ENCODE measurements at places on chromosomes 1 and 21.

GRCh38 chr1:209607795-209608178 is 24.3 kb downstream of the CAMK1G start:
- no peak for DNase-seq

GRCh38 chr21:35150562-35151226 is 101.6 kb upstream of the RUNX1 start:
- DNase-seq: no peak

DNA sequence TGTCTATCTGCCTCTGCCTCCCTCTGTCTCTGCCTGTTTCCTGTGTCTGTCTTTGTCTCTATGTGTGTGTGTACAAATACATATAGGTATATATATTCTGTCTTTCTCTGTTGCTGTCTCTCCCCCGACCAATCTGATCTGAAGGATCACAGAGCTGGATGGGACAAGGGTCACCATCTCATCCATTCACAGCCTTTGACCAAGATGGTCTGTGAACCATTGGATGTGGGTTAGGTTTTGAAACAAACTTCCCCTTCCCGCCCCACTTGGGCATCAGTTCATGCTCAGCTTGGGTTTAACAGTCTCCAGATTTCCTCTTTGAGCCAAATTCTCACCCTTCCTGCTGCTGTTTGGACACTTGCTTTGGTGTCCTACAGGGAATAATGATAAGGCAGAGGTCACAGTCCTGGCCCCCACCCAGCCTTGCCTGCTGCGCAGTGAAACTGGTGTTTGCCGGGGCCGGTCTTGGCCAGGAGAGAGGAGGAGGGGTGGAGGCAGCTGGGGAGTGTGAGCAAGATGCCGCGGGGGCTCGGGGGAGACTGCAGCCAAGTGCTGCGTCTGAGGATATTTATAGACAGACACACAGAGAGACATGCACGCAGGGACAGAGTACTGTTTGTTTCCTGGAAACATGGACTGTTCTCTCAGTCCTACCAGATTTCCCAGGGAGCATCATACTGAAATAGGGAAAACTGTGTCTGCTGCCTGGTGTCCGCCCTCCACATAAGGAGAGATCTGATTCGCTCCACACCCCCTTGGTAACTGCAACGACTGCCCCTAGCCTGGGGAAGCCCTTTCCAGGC is 27.0 kb upstream of the BTG2 start:
- DNase-seq: no peak

DNA sequence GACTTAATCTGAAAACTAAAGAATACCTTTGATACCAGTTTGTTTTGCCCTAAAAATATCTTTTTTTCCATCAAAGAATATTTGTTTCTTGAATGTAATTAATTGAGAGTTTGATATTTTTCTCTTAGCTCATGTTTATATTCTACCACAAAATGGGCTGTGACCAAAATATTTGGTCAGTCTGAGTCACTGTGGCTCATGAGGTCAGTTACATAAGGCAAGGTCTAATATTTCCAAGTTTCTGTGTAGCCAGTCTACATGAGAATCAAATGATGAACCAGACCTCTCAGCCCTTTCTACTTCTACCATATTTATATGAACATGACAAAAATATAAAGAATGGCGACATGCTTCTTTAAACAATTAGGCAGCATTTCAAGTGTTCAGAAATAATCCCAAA is 83.0 kb upstream of the IVNS1ABP start:
- DNase-seq: no peak

GRCh38 chr1:2463396-2463795 is 12.7 kb upstream of the PLCH2 start:
- DNase-seq: no peak

DNA sequence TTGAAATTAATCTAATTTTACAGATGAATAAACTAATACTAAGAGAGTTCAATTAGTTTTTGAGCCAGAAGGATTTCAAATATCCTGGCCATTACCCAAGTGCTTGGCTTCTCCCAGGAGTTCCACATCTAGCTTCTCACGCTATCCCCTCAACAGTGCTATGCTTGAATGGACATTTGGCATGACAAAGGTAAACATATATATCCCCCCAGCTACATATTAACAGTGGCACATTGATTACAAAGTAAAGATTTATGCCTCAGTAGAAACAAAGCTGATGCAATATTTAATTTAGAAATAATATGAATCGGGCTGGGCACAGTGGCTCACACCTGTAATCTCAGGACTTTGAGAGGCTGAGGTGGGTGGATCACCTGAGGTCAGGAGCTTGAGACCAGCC is 434.6 kb upstream of the PRMT6 start:
- no peak for DNase-seq

DNA sequence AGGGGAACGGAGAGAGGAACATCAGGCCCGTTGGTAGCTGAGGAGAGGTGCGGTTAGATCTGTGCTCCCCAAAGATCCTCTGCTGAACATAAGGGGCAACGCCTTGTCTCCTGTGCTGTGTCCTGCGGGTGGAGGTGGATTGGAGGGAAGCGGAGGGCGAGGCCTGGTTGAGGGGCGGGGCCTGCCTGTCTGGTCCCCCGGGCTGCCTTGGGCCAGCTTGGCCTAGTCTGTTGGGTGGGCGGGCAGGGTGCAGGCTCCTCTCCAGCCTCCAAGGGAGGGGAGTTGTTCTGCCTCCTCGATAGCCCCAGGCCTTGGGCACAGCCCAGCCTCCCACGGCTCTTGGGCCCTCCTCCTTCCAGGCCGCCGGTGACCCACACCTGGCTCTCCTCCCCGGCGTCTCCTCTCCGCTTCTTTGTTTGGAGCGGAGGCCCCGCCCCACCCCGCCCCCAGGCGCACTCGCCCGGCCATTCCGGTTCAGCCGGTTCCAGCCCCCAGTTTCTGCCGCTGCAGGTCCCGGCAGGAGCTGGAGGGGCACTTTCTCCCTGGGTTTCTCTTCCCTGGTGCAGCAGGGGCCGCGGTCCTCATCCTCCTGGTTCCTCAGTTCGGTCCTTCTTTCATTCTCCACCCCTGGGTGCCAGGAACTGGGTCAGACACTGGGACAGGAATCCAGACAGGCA is 19.4 kb downstream of the PTPRF start:
- no peak for DNase-seq

- DNase-seq: no peak
Measured at GRCh38 chr1:161933592-161934588, 89.8 kb downstream of the OLFML2B start.

DNA sequence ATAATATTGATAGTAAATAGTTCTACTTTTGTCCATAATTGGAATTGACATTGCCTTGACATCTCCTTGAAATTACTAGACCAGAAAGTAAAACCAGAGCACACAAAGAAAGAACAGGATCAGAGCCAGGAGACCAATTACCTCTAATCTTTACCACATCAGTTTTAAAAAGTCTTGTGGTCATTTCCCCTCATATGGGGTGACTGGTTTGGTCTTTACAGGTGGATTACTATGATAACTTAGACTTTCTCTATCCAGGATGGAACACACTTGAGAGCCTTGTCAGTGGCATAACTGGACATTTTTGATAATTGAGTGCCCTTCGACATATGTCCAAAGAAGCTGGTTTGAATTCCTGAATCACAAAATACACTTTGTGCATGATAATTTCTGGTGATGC is 1148.1 kb upstream of the NCAM2 start:
- DNase-seq: no peak

Data from HEK293T (cell line).